ENCODE measurements at places on chromosomes 12 and 14. TPM values are rescaled to one million over a fixed set of nuclear protein-coding genes. Genes with fewer than 3 reads are reported as not detected.

- DNase-seq, result no peak
- no peak overlapping the region for H3K27ac ChIP-seq
Measured at GRCh38 chr12:104767261-104767660, 190.8 kb downstream of the SLC41A2 start.

Gene NGB
- total RNA-seq, result not detected

DNA sequence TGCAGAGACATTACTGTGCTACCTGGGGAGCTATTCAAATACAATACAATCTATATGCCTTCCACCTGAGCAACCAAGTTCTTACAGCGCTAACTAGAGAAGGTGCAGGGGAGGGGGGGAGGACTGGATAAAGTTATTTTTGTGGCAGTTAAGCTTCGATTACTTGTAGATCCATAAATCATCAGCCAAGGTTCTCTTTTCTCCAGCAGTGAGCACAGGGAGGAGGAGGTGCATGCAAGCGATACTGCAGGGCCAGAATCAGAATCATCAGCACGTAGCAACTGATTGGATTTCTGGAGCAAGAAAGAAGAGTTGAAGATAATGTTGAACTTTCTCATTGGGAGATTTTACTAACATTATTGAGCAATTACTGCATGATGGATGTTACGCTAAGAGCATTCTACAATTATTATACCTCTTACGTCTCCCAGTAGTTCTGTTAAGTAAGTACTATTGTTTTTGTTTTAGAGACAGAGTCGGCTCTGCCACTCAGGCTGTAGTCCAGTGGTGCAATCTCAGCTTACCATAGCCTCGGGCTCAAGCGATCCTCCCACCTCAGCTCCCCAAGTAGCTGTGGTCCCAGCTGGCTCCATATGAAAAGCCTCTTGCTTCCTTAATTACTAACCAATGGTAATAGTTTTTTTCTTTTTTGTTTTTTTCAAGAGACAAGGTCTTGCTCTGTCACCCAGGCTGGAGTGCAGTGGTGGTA is 74.6 kb upstream of the EEA1 start:
- peaks cover 31% of the 10 kb centered on the region for H3K4me1 ChIP-seq
- no peaks in the 10 kb centered on the region for H3K36me3 ChIP-seq
- DNase-seq, result no peak
- H3K27ac ChIP-seq, result no peak overlapping the region

GRCh38 chr12:121805171-121806008 is 1.6 kb downstream of the SETD1B start:
- peak overlapping the region; percentile 99 for H3K27ac ChIP-seq
- H3K27me3 ChIP-seq, result no peaks in the 10 kb centered on the region
- peaks cover 41% of the 10 kb centered on the region for H3K4me1 ChIP-seq
- peak overlapping the region; percentile 66 for H3K4me3 ChIP-seq
- no peak for DNase-seq
- H3K36me3 ChIP-seq, result no peaks in the 10 kb centered on the region

All from body of pancreas (tissue), 4 donors.